ENCODE measurements at places on chromosomes 1 and 21.

GRCh38 chr1:182601416-182601786, 2.8 kb downstream of the RGS16 start:
- peak; percentile 80 for DNase-seq

DNA sequence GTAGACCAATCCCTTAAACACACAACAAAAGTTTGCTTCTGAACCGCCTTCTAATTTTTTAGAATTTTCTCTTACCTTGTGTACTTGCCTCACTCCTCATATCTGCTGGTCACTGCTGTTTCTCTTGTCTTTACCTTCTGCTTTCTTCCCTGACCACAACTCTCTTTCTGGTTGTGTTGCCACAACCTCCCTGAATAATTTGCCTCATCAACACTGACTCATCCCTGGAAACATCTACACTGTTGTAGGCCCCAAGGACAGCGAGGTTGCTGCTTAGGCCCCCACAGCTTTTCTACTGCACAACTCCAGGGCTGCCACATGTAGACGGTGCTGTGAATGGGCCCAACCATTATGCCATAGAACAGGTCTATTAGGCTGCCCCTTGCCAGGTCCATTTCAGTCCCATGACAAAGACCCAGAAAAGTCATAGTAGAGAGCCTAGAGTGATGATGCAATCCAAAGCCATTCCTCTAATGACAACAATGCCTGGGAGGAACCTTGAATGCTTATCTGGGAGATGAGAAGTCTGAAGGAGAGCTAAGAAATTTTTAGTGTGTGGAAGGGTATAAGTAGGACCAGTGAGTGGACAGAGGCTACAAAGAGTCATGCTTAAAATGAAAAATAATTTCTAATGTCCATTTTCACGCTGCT, 36.6 kb upstream of the LCE5A start:
- DNase-seq, result no peak

DNA sequence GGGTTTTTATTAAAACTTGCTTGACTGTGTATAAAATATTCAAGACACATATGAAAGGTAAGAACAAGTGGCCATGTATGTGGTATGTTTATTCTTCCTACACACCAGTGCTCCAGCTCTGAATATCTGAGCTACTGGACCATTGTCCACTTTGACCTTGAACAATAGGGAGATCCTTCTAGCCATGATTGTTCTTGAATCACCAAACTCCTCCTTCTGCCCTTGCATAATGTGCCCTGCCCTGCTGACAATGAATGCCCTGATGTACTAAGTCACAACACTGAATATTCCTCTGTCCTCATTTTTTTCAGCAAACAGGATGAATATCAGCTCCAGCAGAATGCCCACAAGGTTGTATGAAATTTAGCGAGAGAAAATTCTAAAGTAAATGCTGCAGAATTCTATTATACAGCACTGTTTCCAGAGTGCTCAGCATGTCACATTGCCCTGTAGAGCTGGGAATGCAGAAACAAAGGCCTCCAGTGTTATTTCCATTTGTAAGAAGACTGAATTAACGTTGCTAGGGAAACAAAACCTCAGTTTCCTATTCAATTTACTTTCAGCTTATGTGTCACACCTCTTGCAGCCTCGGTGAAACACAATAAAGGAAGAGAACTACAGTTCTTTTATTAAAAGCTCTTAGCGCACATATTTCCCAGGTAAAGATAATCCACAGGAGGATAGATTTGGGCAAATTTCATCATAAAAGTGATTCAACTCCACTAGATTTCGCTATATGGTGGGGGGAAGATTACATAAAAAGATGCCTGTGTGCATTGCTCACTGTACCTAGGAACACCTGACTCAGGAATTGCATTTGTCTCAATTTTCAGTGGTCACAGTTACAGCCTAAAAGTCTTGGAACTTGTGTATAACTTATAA, 187.4 kb upstream of the ATP1B1 start:
- peak; percentile 5 for DNase-seq

GRCh38 chr1:93908394-93909145, 660 bp downstream of the GCLM start:
- DNase-seq, result peak; percentile 13

DNA sequence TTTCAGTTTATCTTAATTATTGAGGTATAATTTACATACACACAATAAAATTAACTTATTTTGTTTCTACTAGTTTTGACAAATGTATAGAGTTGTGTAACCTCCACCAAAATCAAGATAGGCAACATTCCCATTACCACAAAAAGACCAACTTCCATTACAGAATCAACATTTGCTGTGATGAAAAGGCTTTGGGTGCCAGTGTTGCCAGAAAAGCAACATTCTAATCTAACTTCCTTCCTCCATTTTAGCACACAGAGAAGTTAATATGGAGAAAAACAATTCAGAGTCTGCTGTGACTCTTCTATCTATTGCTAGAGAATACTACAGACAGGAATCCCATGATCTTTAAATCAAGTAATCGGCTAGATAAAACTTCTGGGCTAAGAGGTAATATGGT, 245.3 kb downstream of the RERE start:
- no peak for DNase-seq

DNA sequence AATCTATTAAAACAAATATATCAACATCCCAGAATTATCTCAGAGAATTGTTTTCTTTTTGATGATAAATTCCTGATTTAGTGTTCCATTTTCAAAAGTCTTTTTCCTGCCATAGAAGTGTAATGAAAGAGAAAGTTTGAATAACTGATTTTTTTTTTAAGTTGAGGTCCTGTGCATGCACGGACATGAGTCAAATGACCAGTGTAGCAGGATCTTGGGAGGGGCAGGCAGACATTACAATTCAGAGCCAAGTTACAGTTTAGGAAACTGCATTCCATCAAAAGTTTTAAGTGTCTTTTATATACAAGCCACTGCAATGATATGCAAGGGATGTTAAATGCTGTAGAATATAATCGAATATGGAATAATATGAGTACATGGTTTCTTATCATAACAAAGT, 227.5 kb downstream of the HMCN1 start:
- DNase-seq, result no peak

- peak; percentile 69 for DNase-seq
These were observed 5.8 kb upstream of the CHI3L2 start for GRCh38 chr1:111221633-111222291.

DNA sequence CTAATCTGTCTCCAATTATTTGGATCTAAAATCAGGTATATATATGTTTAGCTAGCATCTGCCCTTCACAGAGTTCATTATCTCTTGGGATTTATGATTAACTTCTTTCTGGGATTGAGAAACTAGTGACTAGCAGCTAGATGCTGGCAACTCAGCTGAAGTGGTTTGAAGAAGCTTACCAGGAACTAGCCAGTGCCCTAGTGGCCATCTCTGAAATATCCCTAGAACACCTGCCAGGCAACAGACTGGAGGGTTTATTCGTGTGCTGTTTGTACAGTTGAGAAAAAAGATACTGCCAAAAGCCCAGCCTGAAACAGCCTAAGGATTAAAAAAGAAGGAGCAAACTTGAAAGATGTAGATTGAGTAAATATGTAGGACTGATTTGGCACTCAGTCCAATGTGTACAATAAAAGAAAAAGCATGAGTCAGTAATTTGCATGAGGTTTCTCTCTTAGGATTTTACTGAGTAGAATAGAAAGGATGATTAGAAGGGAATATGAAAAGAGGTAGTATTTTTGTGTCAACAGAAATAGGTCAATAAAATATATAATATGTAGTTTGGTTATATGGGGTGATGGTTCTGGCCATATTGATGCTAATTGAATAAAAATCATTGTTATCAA, 1144.6 kb upstream of the ADGRL2 start:
- DNase-seq, result no peak

DNA sequence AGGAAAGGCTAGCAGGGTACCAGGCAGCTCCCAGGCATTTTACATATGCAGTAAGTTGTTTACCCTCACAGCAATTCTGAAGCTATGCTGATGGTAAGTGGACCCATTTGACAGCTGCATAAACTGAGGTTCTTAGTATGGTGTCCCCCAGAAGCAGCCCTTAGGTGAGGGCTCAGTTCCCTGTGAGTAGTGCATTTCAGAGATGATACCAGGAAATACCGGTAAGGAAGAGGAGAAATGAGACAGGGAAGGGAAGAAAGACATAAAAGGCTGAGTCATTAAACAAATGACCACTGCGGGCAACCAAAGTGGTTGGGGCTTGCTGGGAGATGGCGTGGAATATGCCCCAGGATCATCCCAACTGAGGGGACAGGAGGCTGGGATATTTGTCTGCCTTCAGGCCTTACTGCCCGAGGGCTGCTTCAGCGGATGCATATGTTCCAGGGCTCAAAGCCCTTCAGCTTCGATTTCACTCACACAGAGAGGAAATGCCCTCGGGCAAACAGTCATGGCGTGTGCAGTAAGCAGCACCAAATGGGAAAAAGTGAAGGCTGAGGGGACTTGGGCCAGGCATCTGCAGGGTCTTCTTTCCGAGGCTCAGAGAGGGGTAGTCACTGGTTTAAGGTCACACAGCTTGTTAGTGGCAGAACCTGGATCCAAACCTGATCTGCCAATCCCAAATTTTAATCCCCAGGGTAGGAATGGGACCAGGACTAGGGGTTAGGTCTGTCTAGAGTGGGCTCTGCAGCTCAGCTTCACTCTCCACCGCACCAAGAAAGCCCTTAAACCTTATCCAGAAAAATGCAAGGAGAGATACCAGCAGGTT, 133.7 kb upstream of the RUNX3 start:
- DNase-seq, result no peak

GRCh38 chr1:245693941-245694752, 539.4 kb downstream of the KIF26B start:
- no peak for DNase-seq

DNA sequence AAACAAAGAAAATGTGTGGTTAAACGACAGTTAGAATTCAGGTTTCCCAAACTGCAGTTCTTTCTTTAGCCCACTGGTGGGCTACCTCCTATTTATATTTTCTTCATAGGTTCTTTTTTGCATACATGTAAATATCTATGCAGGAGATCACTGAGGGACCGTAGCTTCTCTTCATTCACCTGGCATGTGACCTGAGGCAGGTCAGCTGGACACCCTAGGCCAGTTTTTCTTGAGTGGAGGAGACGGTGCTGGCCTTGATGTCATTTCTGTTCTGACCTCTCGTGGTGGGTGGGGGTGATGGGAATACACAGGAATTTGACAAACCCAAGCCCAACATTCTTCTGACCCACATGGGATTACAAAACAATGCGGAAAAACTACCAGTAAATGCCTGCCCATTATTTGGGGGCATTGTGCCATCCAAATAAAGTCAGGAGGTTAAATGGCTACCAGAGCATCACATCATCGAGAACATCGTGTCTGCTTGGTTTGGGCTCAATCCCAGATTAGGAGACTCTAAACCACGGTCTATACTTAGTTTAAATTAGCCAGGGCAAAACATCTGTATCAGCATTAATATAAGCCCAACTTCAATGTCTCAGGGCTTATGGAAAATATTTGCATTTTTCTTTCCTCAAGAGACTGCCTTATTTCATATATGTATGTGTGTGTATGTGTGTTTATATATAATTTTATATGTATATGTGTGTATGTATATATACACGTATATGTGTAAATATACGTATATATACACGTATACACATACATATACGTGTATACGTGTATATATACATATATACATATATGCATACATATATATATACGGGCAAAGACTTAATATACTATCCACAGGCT, 7.4 kb upstream of the IRF2BP2 start:
- no peak for DNase-seq

- DNase-seq, result peak; percentile 41
These were observed 2.5 kb downstream of the FCRL4 start for GRCh38 chr1:157595356-157595755.

DNA sequence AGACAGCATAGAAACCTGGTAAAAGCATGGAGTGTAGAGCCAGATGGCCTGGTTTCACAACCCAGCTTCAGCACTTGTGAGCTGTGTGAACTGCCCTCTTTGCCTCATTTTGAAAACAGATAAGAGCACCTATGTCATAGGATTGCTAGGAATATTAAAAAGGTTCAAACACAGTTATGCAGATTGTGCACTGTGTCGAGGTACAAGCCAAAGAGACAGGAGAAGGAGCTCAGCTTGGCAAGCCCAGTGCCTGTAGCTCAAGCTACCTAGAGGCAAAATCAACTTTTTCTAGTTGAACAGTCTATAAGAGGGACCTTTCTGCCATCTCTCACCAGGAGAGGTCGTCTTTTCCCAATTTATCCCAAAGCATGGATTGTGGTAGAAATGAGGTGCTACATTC, 5.0 kb downstream of the CHODL start:
- no peak for DNase-seq

GRCh38 chr1:232853994-232854797, 49.0 kb downstream of the MAP10 start:
- peak; percentile 33 for DNase-seq

- no peak for DNase-seq
These were observed 152.0 kb downstream of the KIF26B start for GRCh38 chr1:245306628-245307410.

- no peak for DNase-seq
These were observed 5.0 kb downstream of the DNAJC16 start for GRCh38 chr1:15531682-15532081.

- DNase-seq, result no peak
These were observed 4.9 kb downstream of the PPP1R8 start for GRCh38 chr1:27835501-27835900.

DNA sequence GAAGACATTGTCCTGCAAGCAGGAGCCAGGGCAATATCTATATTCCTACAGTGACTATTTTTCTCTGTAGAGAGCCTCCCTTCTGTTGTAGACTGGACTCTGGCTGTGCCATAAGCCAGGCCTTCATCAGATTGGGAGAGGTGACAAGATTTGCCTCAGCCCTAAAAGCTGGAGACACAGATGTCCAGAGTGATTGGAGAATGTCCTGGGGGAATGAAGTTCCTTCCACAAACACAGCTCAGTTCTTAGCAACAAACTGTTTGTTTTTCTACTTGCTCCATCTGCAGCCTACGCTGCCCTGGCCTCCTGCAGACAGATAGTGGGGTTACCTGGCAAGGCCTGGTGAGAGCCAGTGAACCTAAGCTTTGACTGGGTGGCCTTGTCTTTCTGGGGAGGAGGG, 29.9 kb upstream of the SNX27 start:
- no peak for DNase-seq

- DNase-seq, result peak; percentile 14
These were observed 404 bp upstream of the SCMH1 start for GRCh38 chr1:41242342-41243078.

- DNase-seq, result peak; percentile 4
These were observed 6.3 kb downstream of the NGF start for GRCh38 chr1:115331558-115332331.
